PC-3 (cell line): ENCODE measurements at places on chromosomes 5 and 9. TPM values are rescaled to one million over a fixed set of nuclear protein-coding genes. Genes with fewer than 3 reads are reported as not detected.

- no peak overlapping the region for H3K4me3 ChIP-seq
- H3K27me3 ChIP-seq, result no peaks in the 10 kb centered on the region
- no peak for DNase-seq
- no peaks in the 10 kb centered on the region for H3K36me3 ChIP-seq
- no peaks in the 10 kb centered on the region for H3K4me1 ChIP-seq
Observed at GRCh38 chr5:125575891-125576505, 829.6 kb upstream of the ZNF608 start.

DNA sequence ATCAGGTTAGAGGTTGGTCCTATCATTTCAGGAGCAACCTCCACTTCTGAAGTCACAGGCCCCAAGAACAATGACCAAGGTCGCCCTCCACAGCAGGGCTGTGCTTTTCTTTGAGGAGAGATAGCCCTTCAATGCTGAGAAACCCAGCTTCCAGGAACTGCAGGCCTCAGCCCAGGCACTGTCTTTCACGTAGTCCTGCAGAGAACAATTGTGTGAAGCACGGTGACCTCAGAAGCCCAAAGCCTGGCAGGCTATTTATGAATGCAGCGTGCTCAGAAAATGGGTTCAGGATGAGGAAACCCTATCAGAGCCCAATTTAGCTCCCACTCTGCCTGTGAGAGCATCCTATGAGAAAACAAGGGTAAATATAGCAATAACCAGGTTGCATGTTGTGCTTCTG, 388.3 kb downstream of the PLK2 start:
- H3K27me3 ChIP-seq, result no peaks in the 10 kb centered on the region
- H3K27ac ChIP-seq, result no peak overlapping the region
- peaks cover 33% of the 10 kb centered on the region for H3K4me1 ChIP-seq
- no peak for DNase-seq

- H3K27ac ChIP-seq, result peak overlapping the region; percentile 66
- H3K27me3 ChIP-seq, result no peaks in the 10 kb centered on the region
- no peak overlapping the region for H3K4me3 ChIP-seq
- no peaks in the 10 kb centered on the region for H3K36me3 ChIP-seq
- peaks cover 8% of the 10 kb centered on the region for H3K4me1 ChIP-seq
Observed at GRCh38 chr5:151202381-151203139, 21.3 kb downstream of the CCDC69 start.

DNA sequence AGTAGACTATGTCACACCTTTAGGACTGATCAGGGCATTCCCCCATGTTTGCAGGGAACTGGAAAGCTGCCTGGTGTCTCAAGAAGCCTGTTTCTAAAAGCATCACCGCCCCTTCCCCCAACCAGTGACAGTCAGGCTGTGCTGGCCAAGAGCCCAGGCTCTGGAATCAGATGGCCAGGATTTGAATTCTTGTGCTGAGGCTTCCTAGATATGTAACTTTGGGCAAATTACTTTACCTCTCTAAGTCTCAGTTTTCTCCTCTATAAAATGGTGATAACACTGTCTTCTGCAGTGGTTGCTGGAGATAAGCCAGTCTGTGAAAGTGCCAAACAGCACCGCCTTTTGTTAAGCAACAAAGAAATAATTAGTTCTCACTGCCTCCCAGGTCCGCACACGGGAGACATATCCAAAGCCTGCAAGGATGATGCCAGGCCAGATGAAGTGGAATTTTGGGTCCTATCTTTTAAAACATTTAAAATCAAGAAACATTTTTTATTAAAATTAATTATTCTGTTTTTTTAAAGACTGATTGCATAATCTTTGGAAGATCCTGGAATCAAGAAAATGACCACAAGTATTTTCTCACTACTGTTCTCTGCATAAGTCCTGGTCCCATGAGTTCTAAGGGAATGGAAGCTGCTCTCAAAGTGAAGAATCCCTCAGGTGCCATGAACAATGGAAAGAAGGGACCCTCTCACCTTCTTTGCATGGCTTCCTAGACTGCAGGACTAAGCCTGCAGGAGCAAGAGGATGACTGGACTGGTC, 13.9 kb downstream of the SLC31A2 start:
- no peak overlapping the region for H3K4me3 ChIP-seq
- H3K27me3 ChIP-seq, result no peaks in the 10 kb centered on the region
- no peak for DNase-seq
- H3K36me3 ChIP-seq, result peaks cover 13% of the 10 kb centered on the region
- no peak overlapping the region for H3K27ac ChIP-seq

- H3K4me3 ChIP-seq, result no peak overlapping the region
- H3K36me3 ChIP-seq, result no peaks in the 10 kb centered on the region
- DNase-seq, result no peak
- H3K27ac ChIP-seq, result no peak overlapping the region
Observed at GRCh38 chr5:18091142-18091541, 456.9 kb downstream of the TAF11L14 start.

GRCh38 chr9:107039542-107039941, 176.6 kb downstream of the ZNF462 start:
- H3K4me1 ChIP-seq, result no peaks in the 10 kb centered on the region
- H3K36me3 ChIP-seq, result no peaks in the 10 kb centered on the region
- no peak overlapping the region for H3K4me3 ChIP-seq
- H3K27me3 ChIP-seq, result no peaks in the 10 kb centered on the region

GRCh38 chr9:128892221-128892921, 10.4 kb downstream of the LRRC8A start:
- H3K36me3 ChIP-seq, result peaks cover 11% of the 10 kb centered on the region; the same call in 1 of the 2 replicates
- peak overlapping the region; percentile 76 for H3K27ac ChIP-seq
- peaks cover 29% of the 10 kb centered on the region for H3K4me1 ChIP-seq

DNA sequence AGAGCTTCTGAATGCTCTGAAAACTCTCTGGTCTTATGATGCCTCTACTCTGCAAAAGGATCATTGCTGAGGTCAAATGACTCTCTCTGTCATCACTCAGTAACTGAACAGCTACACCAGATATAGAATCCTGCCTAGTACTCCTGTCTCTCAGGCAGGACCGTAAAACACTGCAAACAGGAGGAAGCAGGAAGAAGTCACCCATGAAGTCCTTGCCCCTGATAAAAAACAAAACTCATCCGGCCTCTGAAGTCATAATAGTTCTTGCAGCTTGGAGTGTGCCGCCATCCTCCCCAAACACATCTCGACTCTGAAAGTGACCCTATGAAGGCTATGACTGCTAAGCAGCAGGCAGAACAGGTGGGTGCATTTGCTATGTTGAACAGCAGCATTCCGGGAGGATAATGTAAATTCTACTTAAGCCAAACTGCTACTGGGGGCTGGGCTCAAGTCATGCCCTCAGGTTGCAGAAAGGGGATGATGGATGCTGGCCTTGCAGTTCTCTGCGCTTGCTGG, 81.9 kb upstream of the FAM169A start:
- H3K4me3 ChIP-seq, result no peak overlapping the region
- H3K4me1 ChIP-seq, result peaks cover 22% of the 10 kb centered on the region
- no peaks in the 10 kb centered on the region for H3K36me3 ChIP-seq
- peak; percentile 30 for DNase-seq

GRCh38 chr9:126609711-126610388, 3.9 kb upstream of the LMX1B start:
- H3K27me3 ChIP-seq, result peaks cover 35% of the 10 kb centered on the region
- no peak overlapping the region for H3K4me3 ChIP-seq
- 0 out of 2 replicates have a peak, but pooled peaks cover 5% of the 10 kb centered on the region for H3K4me1 ChIP-seq
- no peaks in the 10 kb centered on the region for H3K36me3 ChIP-seq
- no peak for DNase-seq

DNA sequence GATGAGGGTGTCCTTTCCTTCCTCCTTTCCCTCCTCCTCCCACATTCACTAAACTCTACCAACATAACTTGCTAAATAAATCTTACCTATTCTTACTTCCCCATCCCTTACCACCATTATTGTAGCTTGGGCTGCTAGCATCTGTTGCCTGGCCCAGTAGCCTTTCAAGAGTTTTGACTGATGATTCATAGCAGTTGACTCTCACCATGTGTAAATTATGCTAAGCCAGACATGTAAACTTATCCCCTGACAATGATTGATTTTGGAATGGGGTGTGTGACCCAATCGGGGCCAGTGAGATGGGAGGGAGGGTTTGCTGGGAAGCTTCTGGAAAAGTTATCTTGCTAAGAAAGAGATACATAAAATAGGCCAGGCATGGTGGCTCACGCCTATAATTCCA, 161.8 kb upstream of the SPRY4 start:
- peak; percentile 3 for DNase-seq
- H3K4me3 ChIP-seq, result no peak overlapping the region
- no peaks in the 10 kb centered on the region for H3K4me1 ChIP-seq
- H3K27me3 ChIP-seq, result no peaks in the 10 kb centered on the region

- H3K27me3 ChIP-seq, result no peaks in the 10 kb centered on the region
- H3K36me3 ChIP-seq, result no peaks in the 10 kb centered on the region
- H3K4me3 ChIP-seq, result no peak overlapping the region
- DNase-seq, result no peak
- H3K4me1 ChIP-seq, result no peaks in the 10 kb centered on the region
Observed at GRCh38 chr5:100186181-100186580, 349.0 kb upstream of the FAM174A start.

DNA sequence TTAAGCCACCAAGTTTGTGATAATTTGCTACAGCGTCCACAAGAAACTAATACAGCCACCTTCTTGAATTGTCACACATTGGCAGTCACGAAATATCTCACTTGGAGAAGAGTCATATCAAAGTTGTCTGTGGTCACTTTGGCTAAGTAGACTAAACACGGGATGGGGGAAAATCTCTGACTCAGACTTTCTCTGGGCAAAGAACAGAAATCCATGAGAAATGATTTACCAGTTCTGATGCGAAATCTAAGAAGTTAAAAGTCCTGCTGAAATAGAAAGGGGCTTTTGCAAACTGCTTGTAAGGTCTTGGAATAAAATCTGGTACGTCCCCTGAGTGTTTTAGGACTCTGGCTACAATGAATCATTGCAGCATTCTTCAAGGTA, 158.4 kb downstream of the COL23A1 start:
- no peak overlapping the region for H3K4me3 ChIP-seq
- no peaks in the 10 kb centered on the region for H3K4me1 ChIP-seq
- DNase-seq, result no peak
- no peak overlapping the region for H3K27ac ChIP-seq

DNA sequence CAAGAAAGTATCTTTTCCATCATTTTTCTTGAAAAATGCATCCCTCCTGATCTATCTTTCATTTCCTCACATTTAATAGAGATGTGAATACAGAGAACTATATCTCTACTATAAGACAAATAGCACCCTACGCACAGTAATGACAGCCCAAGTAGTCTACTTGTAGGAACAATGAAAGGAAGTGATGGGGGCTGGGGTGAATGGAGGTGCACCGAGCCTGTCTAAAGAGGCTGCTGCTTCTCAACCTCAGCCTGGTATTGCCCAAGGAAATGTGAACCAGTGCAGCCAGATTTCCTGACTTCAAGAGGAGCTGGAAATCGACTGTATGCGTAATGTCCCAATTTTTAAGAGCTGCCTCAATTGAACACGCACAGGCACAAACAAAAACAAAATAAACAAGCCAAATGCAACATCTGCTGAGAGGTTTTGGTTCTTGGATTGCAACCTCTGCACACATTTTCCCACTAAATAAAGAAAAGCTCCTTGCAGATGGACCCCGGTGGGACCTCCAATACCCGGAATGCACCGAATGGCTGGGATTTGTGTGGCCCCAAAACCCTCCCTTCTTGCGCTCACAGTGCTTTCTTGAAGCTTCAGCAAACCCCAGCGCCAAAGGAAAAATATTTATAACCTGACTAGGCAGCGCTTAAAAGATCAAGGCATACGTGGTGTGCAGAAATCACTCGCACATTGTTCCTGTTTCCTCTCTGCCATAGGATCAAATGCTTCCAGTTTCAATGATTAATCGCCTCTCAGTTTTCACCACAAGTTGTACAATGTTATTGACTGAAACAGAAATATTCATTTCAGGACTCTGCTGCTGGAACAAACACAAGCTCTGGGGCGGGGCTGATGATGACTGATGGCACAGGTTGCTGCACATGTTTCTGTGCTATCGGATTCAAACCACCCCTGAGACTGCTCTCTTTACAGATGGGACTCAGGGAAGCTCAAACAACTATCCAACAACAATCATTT, 68.3 kb downstream of the KCNIP1 start:
- no peaks in the 10 kb centered on the region for H3K4me1 ChIP-seq
- no peak overlapping the region for H3K27ac ChIP-seq
- peak; percentile 12 for DNase-seq
- no peak overlapping the region for H3K4me3 ChIP-seq

GRCh38 chr5:8750100-8750499, 795.8 kb downstream of the SEMA5A start:
- DNase-seq, result no peak
- no peaks in the 10 kb centered on the region for H3K36me3 ChIP-seq
- no peaks in the 10 kb centered on the region for H3K4me1 ChIP-seq
- H3K27me3 ChIP-seq, result no peaks in the 10 kb centered on the region
- H3K4me3 ChIP-seq, result no peak overlapping the region

GRCh38 chr5:131394128-131394527, 130.3 kb downstream of the CDC42SE2 start:
- peaks cover 9% of the 10 kb centered on the region; the same call in 1 of the 2 replicates for H3K36me3 ChIP-seq
- H3K27ac ChIP-seq, result no peak overlapping the region
- H3K4me1 ChIP-seq, result no peaks in the 10 kb centered on the region

GRCh38 chr5:138641547-138642298, 66.5 kb upstream of the HSPA9 start:
- no peaks in the 10 kb centered on the region for H3K36me3 ChIP-seq
- DNase-seq, result peak; percentile 83
- no peaks in the 10 kb centered on the region for H3K4me1 ChIP-seq
- H3K27me3 ChIP-seq, result no peaks in the 10 kb centered on the region
- H3K27ac ChIP-seq, result no peak overlapping the region

The IQGAP2 gene
- not detected in 2 replicates for total RNA-seq

The CORO2A gene
- total RNA-seq, result 2.2 and 2.8 TPM in 2 replicates

The ACSL6 gene
- total RNA-seq, result 0.15 and 0.35 TPM in 2 replicates

The PGGT1B gene
- 6.6 and 14.4 TPM in 2 replicates for total RNA-seq

The SLC25A2 gene
- total RNA-seq, result 0.18 and 0.40 TPM in 2 replicates

The CARD6 gene
- total RNA-seq, result 1.3 and 2.4 TPM in 2 replicates

The GPX8 gene
- total RNA-seq, result 13.0 and 18.3 TPM in 2 replicates

The F2RL2 gene
- total RNA-seq, result 0.11 TPM in 1 of 2 replicates, not detected in the other

The PCDHB12 gene
- 0.15 and 0.63 TPM in 2 replicates for total RNA-seq
